Stimulated activated CD4-positive, alpha-beta T cell treated with anti-CD3 and anti-CD28 coated beads, TNF-alpha, amount 100 ng/mL, for 4 hours (primary cell): ENCODE measurements at places on chromosomes 5 and 9.

DNA sequence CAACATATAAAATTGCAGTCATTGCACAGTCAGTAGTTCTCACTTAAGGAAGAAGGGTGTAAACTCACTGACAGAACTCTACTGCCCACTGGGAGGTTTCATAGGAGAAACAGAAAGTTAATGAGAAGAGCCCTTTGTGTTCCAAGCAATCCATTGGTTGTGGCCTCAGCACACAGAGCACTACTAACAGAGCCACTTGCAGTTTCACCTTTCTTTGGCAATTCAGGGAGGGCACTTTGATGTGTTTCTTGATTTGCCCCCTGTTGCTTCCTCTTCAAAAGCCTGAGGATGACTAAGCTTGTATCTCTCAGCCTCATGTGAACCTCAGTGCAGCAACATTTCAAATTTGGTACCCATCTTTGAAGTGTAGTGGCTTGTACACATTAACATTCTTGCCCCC, 409.4 kb downstream of the DMRTA1 start:
- no peak for DNase-seq

GRCh38 chr5:131945551-131946168, at the start of gene MEIKIN:
TSS of gene MEIKIN (minus strand) at chr5:131945663. CDS start at chr5:131945505, 158 bp downstream.
- DNase-seq: no peak

GRCh38 chr5:82586181-82586580, 308.0 kb upstream of the RPS23 start:
- DNase-seq: no peak

GRCh38 chr9:90966480-90967144, 165.0 kb downstream of the SYK start:
- no peak for DNase-seq

DNA sequence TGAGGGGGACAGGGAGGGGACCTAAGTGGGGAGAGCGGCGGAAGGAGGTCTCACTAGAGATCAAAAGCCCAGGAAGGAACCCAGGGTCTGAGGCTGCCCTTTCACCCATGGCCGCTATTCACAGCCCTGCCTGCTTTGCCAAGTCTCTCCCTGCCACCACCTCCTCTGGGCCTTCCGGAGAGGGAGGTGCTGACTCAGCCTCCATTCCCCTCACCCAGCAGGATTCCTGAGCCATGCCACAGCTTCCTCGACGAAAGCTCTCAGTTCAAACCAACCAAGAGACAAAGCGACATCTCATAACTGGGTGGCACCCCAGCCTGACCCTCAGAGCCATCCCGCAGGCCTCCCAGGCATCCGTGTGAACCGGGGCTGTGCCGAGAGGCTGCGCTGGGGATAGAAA, 36.7 kb downstream of the PAX5 start:
- no peak for DNase-seq

DNA sequence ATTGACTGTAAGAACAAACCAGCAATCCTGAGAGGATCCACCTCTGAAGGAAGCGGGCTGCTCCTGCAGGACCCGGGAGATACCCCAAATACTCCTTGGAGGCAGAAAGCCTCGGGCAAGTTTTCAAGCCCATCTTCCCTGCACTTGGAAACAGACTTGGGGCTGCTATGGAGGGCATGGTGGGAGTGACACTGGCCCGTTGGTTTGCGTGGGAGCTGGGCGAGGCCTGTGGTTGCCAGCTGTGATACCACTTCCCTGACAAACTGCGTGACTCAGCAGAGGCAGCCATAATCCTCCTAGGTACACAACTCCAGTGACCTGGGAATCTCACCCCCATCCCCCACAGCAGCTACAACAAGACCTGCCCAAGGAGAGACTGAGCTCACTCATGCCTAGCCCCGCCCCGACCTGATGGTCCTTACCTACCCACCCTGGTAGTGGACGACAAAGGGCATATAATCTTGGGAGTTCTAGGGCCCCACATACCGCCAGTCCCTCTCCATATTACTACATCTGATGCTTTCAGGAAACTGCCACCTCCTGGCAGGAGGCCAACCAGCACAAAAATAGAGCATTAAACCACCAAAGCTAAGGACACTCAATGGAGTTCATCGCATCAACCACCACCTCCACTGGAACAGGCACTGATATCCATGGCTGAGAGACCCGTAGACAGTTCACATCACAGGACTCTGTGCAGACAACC, 38.1 kb upstream of the VLDLR start:
- DNase-seq: no peak

DNA sequence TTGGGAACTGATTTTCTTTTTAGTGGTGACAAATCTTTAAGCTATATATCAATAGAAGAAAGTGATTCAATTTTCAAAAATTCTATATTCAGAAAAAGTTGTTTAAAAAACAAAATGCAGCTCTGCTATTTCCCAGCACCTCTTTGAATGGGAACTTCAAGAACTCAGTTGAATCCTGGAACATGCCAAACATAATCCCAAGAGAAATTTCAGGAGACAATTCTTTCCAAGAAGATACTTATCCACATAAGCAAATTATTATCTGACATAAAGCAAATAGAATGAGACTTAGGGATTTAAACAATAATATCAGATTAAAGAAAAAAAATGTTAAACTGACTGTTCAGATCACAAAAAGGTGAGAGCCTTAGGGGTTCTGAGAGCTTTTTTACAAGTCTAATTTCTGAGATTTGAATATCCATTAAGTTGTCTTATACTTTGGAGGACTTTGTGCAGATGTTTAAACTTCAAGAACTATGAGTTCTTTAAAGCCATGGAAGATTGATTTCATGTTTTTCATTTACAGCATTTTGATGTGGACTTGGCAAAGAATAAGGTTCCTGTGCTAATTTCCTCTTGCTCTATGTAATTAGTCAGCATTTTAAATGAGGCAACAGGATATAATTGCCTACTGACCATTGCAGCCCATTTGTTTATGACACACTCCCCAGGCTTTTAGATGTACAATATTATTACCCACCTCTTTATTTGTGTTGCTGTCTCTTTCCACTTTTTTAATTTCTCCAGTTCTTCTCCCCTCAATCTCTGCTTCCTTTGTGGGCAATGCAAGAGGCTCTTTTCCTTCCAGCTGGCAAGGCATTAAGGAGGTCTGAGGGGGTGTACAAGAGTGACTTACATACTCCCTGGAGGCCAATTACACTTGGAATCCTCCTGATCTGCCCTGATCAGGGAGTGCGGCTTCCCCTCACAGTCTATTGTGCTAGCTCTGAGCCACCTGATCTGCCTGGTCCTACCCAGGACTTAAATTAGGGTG, 419.1 kb downstream of the NR2F1-AS1 start:
- DNase-seq: no peak

GRCh38 chr5:170913573-170913972, 51.8 kb downstream of the RANBP17 start:
- no peak for DNase-seq

GRCh38 chr9:19162026-19162366, 34.7 kb upstream of the PLIN2 start:
- no peak for DNase-seq

- DNase-seq: no peak
Observed at GRCh38 chr9:71446473-71447411, 321.6 kb downstream of the CEMIP2 start.

DNA sequence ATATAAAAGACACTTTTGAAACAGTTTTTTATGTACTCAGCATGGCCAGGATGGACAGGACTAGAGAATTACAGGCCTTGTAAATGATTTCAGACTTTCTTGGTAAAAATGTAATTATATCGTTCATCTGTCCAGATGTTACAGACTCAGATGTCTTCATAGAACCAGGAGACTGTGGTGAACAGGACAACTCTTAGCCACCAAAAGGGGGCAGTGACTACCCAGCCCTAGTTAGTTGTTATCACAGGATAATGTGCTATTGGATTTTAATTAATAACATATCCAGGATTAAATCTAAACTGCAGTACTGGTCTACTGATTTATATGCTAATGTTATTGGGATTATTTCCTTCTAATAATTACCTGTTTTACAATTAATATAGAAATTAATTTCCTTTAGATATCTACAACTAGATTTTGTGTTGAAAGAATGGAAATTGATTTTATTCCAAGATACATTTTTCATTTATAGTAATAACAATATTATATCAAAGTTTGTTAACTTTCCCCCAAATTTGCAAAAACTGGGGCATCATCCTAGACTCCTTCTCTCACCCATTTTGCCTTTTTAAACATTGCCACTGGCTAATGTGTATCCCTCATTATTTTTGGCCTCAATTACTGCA, 99.4 kb downstream of the MTREX start:
- DNase-seq: no peak

GRCh38 chr9:77708064-77708815, 60.1 kb upstream of the GNA14 start:
- no peak for DNase-seq

- no peak for DNase-seq
Observed at GRCh38 chr9:27471366-27471765, 52.7 kb upstream of the IFNK start.

DNA sequence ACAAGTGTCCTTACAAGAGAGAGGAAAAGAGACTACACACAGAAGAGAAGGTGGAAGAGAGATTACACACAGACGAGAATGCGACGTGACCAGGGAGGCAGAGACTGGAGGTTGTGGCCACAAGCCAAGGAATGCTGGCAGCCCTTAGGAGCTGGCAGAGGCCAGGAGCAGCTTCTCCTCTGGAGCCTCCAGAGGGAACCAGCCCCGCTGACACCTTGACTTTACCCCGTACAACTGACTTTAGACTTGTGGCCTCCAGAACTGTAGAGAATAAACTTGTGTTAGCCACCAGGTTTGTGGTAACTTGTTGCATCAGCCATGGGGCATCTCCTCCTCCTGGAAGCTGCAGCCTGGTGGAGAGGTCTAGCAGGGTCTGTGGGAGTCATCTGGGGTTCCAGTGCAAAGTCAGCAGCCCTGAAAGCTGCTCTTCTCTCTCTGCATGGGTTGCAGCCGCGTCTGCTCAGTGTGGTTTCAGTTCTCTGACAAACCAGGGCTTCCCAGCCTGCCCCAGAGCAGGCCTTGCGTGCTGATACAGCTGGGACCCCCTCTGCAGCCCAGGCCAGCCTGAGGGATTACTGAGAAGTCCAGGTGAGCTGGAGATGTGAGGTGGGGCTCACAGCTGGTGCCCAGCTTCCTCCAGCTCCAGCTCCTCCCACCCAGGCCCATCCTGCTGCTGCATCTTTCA, 30.8 kb upstream of the CNOT6 start:
- DNase-seq: no peak

DNA sequence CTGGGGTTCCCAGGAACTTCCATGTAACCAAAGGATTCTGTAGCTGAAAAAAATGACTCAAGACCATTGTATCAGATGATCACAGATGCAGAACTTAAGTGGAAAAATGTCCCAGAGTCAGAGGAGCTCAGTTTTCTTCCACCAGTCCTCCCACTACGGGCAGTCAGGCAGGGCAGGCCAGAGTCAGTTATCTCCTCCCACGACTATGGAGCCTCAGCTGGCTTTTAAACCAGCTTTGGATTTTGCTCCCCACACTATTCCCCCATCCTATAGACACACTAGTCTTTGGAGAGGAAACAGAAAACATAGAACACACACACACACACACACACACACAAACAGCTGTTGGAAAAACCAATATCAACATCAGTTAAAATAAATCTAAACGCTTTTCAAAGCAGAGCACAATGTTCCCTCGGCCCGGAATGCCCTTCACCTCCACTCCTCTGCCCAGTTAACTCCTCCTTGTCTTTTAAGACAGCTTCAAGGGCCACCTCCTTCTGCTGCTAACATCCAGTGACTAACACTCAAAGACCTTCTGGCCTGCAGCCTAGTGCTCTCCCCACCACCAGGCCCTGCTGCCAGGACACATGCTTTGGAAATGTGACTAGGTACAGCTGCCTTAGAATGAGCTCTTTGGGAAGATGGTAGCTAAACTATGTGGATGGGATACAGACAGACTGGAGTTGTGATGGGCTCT, 56.8 kb downstream of the NIPAL4 start:
- DNase-seq: no peak

DNA sequence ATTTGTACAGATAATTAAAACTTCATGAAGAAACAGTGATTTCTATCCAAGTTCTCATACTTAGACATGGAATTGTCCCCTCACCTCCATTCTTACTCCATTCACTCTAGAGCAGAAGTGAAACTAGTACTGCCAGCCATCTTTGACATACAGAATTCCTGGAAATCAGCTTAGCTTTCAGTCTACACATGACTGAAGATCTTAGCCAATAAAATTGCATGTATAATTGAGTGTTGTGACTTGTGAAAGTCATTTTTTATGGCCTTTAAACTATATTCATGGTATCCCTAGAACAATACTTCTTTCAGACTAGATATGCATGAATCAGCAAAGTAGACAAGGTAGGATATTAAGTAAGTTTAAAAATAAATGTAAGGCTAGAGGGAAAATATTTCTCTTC, 705.2 kb upstream of the ZNF608 start:
- DNase-seq: no peak

- DNase-seq: no peak
Observed at GRCh38 chr9:116692616-116693015, 5.5 kb downstream of the TRIM32 start.

DNA sequence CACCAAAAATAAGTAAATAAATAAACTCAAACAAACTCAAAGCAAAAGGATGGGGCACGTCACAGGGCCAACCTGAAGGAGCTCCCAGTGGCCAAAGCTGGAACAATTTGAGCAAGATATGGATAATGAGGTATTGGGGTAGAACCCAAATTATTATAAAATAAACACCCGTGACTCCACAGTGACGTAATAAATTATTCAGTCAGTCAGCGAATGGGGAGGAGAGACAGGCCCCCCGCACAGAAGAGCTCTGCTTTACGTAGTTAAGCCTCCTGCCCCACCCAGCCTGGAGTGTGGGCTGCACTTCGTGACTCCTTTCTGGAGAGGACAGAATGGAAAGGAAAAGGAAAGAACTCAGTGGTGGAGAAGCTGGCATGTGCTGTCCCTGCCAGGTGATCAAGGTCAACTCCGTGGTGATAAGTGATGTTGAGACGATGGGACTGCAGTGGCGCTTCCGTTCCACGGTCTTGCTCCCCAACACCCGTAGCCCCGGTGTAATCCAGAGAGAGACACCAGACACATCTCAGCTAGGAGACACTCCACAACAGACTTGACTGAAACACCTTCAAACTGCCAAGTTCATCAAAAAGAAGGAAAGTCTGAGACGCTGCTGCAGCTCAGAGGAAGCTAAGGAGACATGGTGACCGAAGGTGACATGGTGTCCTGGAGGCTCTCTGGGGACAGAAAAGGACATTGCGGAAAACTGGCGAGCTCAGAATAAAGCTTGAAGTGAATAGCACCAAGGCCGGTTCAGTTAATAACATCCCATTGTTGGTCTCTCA, 83.3 kb upstream of the COL5A1 start:
- DNase-seq: no peak
